GDM1 (cell line): ENCODE measurements at places on chromosomes 5 and 9.

DNA sequence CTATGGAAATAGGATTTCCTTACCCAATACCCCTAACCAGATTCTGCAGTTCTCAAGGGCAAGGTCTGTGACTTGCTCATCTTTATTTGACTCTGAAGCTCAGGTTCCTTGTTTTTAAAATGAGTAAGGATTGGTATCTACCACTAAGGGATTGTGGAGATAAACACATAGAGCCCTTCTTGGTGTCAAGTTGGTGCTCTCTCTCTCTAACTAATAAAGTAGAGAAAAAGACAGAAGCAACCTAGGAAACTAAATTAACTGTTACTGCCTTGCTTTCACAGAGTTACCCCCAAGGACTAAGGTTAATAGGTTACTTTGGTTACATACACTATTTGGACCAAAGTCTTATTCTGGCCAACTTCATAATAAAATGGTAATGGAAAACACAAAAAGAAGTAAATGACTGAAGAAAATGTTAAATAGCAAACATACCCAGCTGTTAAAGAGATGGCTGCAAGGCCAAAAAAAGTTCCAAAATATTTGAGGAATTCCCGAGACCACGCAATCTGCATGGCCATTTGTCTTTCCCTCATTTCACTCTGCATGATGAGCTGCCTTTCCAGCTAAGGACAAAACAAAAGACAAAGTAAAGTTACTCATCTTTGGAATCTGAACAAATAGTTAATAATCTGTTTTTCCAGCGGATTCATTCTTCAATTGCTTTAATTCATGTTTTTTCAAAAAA, 21.8 kb upstream of the RLN1 start:
- DNase-seq: no peak

- DNase-seq: no peak
Measured at GRCh38 chr5:35162848-35163709, 67.2 kb downstream of the PRLR start.

DNA sequence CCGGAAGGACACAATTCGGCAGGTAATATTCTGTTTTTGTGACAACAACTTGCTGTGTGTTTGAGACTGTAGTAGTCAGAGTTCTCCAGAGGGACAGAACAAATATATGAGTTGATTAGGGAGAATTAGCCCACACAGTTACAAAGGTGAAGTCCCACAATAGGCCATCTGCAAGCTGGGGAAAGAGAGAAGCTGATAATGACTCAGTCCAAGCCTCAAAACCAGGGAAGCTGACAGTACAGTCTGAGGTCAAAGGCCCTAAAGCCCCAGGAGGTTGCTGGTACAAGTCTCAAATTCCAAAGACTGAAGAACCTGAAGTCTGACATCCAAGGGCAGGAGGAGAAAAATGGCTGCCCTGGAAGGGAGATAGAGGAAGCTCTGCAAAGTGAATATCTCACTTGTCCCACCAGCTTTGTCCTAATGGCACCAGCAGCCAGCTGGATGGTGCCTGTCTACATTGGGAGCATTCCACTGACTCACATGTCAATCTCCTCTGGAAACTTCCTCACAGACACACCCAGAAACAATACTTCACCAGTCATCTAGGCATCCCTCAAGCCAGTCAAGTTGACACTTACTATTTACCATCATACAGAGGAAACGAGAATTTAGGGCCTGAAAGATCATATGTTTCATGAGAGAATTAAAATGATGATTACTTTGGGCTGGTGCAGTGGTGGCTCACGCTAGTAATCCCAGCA, 36.3 kb upstream of the CTXN3 start:
- DNase-seq: no peak

DNA sequence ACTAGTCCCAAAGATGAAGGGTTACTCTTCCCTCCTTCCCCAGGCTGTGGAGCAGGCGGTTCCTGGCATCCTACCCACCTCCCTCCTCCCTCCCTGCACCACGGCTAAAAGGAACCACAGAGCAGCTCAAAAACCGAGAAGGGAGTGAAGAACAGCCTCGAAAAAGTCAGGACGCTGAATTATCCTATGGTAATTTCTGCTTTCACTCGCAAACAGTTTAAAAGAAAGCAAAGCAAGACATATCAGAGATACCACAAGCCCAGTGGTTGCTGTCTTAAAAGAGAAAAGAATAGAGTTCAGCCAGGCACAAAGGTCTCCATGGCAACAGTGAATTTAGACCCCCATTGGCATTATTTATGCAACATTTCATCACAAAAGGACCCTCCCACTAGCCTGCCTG, 315.4 kb downstream of the CTNND2 start:
- DNase-seq: no peak

DNA sequence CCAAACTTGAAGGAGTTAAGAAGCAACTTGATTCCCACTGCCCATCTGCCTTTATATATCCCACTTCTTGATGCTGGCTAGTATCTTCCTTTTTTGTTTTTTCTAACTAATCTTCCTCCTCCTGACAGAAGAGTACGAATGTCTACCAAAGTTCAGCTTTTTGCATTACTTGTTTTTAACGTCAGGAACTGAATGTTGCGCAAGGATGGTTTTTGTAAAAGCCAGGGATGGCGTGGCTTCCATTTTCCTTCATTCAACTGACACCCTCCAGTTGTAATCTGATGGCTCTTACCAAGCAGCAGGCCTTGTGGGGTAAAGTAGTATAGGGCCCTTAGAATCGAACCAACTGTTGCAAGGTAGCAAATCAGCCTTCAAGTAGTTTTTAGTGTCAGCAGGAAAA, 70.8 kb upstream of the GPR151 start:
- no peak for DNase-seq

DNA sequence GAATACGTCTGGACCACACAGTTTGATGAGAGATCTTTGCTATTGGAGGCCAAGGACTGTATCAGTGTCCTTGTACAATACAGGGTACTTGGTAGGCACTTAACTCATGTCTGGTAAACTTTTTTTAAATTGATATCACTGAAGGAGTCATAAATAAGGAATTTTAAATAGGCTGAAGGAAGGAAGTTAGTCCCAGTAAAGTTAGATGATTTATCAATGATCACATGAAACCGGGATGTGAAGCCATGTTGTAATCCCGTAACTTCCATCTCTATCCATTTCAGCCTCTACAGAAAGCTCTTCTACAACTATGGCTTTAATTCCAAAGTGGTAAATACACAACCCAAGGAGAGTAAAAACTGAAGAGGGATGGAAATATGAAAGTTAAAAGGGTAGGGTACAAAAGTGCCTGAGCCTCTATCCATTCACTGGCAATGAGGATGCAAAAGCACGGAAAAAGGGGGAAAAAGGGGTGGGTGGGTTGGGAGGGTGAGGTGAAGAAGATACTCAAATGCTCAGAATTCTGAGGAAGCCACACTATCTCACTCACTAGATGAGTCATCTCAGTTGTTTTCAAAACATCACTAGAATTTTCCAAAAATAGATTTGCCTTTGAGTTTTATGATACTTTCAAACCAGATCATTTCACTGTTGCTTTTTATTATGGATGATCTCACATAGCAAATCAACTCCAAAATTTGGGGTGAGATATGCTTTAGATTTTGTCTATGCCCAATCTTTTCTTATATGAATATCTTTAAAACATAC, 1053.5 kb downstream of the NR2F1-AS1 start:
- no peak for DNase-seq

GRCh38 chr5:37696190-37697021, 143.4 kb downstream of the GDNF start:
- DNase-seq: no peak

DNA sequence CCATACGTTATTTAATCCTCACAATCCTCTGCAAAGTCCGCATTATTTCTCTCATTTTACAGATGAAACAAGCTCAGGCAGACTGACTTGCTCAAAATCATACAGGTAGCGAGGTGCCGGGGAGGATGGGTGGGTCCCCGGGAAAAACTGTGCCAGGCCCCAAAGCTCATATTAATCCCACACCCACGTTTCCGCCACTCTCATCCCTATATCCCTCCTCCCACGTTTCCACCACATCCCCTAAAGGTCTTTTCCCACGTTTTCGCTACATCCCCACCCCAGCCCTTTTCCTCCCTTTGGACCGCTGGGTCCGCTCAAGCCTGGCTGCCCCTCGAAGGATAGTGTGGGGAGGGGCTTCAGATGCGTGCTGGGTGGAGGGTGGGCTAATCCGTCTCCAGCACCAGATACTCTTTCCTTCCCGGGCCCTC, 434 bp upstream of the FSD1L start:
- DNase-seq: no peak

- no peak for DNase-seq
Measured at GRCh38 chr9:16787724-16788123, 82.7 kb downstream of the BNC2 start.
